ENCODE measurements at places on chromosomes 2 and 18.

- DNase-seq: peak; percentile 2
Measured at GRCh38 chr2:45862843-45863242, 211.4 kb downstream of the PRKCE start.

GRCh38 chr18:44051026-44051425 is 629.7 kb upstream of the SETBP1 start:
- DNase-seq: no peak

- DNase-seq: no peak
Measured at GRCh38 chr2:61715506-61715905, 138.4 kb downstream of the FAM161A start.

DNA sequence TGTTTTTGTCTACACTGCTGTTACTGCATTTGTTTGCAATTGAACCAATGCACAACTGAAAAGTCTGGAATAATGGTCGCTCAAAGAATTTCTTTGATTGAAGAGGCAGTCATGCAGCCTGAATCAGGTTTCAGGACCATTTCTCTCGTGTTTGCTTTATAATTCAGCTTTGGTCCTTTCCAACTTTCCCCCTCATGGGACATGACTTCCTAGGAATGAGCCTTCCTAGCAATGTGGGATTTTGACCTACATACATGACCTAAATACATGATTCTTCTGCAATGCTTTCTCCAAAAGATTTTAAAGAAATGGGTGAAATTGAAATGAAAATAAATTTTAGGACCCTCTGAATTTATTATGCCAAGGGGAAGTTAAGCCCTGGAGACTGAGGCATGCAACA is 197.4 kb downstream of the MREG start:
- no peak for DNase-seq

- peak; percentile 33 for DNase-seq
Measured at GRCh38 chr2:97849881-97850528, 136.6 kb downstream of the ZAP70 start.

DNA sequence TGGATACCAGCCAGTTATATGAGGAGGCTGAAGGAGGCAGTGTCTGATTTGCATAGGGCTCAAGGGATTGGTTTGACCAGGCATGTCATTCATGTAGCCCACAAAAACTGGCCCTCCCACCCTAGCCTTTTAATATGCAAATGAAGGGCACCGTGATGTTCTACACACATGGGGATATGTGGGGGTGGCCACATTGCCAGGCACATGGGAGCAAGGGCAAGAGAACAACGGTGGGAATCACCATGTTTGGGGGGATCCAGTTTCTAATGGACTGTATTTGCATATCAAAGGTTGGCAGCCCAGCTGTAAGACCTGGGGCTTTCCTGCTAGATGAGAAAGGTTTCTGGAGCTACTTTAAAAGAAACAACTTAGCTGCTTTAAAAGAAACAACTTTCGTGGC is 65.1 kb upstream of the SLC25A52 start:
- DNase-seq: no peak

GRCh38 chr2:2698182-2699120 is 367.4 kb upstream of the MYT1L start:
- DNase-seq: peak; percentile 1

GRCh38 chr2:9390151-9390850 is 33.0 kb downstream of the ITGB1BP1 start:
- DNase-seq: no peak

GRCh38 chr2:46380038-46380940 is 83.1 kb downstream of the EPAS1 start:
- DNase-seq: no peak
